AG10803 (cell line): ENCODE measurements at places on chromosomes 1 and 21.
A peak's percentile ranks its signal among the peaks of the same experiment; 100 is the strongest.

- peak; percentile 19 for DNase-seq
Measured at GRCh38 chr1:99456536-99456935, 189.4 kb upstream of the PALMD start.

DNA sequence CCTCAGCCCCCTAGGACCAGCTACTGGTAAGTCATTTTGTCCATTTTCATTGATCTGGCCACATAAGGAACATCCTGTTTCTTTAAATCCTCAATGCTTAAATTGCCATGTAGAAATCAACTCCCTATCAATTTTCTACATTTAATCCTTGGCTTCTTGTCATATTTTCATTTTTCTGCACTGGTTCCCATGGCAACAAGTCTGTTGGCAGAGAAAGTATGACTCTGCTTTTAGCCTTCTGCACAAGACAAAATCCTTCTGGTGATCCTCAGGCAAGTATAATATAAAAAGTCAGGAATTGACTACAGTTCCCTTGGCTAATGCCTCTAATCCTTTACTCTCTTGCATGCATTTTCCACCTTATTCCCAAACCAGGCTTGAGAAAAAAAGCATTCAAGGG is 65.0 kb downstream of the LRRC40 start:
- peak; percentile 87 for DNase-seq

- DNase-seq, result no peak
Measured at GRCh38 chr1:169161496-169162194, 55.2 kb downstream of the ATP1B1 start.

- DNase-seq, result no peak
Measured at GRCh38 chr1:99814373-99814900, 35.7 kb upstream of the AGL start.

- DNase-seq, result no peak
Measured at GRCh38 chr1:6097117-6097595, 51.5 kb downstream of the KCNAB2 start.

DNA sequence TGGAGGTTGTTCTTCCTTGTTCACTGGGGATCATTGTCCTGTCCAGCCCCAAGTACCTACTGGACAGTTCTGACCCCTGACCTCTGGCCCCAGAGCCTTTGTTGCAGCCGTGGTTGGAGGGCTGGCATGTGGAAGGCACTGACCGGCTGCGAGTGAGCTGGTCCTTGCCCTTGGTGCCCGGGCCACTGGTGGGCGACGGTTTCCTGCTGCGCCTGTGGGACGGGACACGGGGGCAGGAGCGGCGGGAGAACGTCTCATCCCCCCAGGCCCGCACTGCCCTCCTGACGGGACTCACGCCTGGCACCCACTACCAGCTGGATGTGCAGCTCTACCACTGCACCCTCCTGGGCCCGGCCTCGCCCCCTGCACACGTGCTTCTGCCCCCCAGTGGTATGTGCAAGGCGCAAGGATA is 11.4 kb downstream of the TIE1 start:
- DNase-seq, result no peak

DNA sequence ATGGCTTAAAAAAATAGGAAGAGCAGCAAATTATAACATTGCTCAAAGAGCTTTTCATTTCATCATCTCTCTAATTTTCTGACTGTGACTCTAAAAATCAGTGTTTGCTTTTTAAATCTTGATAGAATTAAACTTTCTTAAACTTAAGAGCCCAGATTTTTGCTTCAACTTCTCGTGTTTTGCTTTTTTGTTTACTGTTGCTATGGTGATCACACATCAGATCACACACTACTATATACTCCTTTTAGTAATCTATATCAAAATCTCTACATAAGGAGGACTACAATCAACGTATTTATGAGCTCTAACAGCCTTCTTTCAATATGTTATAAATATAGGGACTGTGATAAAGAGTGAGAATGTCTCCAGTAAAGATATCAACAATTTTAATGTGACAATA is 537.3 kb downstream of the KCNT2 start:
- no peak for DNase-seq

- DNase-seq, result no peak
Measured at GRCh38 chr1:2814511-2815075, 13.1 kb upstream of the TTC34 start.

- DNase-seq, result no peak
Measured at GRCh38 chr1:13643017-13643416, 57.0 kb upstream of the PRDM2 start.

DNA sequence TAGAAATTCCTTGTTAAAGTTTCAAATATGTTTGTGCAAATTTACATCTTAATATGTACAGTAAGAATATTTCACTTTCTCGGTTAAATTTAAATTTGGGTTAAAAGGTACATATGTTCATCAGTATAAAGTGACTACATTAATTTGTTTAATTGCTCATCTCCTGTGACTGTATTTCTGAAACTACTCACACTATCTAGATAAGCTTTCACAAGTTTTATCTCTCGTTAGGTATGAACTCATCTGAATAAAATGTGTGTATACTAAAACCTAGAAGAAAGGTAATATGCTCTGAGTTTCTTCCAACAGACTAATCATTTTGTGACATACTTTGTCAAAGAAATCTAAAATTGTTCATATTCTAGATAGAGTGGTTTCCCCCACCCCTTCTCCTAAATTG is 150.7 kb downstream of the PATJ start:
- DNase-seq, result no peak

DNA sequence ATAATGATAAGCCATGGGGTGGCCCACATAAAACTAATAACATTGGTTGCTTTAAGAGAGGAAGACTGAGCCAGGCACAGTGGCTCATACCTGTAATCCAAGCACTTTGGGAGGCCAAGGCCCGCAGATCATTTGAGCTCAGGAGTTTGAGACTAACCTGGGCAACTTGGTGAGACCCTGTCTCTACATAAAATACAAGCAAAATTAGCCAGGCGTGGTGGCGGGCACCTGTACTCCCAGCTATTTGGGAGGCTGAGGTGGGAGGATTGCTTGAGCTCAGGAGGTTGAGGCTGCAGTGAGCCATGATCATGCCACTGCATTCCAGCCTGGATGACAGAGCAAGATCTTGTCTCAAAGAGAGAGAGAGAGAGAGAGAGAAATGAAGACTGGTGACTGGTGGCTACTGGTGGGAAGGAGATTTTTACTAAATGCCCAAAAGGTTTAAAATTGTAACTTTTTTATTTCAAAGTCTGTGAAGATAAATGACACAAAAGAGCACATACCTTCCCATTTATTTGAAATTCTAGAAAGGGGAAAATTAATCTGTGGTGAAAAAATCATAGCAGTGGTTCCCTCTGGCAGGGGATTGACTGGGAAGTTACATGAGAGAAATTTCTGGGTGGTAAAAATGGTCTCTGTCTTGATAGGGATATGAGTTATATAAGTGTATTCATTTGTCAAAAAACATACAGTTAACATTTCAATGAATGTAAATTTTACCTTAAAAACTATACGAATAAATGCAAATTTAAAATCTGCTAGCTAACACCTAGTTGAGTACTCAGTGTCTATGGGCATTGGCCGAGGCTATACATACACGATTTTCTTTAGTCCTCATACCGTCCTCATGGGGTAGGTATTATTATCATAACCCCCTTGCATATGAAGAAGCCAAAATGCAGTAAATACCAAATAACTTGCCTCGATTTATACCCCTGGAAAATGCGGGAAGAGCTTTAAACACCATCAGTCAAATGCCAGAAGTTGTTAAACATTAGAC is 2.2 kb upstream of the NBPF1 start:
- DNase-seq, result no peak

- DNase-seq, result no peak
Measured at GRCh38 chr1:169574336-169574735, 11.9 kb downstream of the F5 start.

DNA sequence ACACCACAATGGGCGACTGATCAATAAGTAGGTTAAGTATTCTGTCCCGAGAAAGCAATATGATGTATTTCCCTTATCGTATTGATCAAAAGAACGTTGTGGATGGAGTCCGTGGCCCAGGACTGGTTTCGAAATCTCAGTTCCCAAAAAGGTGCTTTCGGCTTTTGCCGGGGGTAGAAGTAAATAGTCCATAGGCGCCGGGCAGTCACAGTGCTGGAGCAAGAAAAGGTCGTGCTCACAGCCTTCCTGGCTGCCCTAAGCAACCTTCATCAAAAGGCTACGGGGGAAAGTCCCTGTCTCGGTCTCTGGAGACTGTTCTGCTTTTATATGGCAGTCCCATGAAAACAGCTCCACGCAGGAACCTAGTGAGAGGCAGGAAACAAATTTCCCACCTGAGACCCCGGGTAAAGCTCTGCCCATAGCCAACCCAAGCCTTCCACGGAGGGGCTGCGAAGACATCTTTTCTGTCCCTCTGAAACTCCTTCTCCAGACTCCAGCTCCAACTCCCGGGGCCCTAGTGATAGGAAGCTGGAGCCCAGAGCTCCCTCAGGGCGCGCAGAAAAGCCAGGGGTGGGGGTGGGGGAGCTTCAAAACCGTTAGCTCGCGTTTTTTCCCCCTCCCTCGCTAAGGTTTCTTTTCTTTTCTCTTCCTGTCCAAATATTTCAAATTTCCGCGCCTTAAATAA is 7.0 kb downstream of the CDKN2C start:
- DNase-seq, result peak; percentile 58

DNA sequence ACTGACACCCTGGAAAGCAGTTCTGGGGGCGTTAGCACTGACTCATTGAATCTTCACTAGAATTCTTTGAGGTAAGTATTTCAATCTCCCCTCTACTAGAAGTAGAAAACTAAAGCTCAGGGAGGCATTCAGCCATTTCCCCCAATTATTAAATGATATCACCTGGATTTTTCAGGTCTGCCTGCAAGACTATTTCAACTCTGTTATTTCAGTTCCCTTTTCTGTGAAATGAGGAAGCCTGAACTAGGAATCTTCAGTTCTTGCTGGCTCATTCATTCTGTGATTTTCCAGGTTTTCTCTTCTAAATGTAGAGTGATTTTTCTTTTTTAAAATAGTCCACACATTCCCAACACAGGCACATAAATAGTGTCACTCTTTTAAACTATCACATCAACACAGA is 337.0 kb upstream of the NR5A2 start:
- DNase-seq, result no peak

DNA sequence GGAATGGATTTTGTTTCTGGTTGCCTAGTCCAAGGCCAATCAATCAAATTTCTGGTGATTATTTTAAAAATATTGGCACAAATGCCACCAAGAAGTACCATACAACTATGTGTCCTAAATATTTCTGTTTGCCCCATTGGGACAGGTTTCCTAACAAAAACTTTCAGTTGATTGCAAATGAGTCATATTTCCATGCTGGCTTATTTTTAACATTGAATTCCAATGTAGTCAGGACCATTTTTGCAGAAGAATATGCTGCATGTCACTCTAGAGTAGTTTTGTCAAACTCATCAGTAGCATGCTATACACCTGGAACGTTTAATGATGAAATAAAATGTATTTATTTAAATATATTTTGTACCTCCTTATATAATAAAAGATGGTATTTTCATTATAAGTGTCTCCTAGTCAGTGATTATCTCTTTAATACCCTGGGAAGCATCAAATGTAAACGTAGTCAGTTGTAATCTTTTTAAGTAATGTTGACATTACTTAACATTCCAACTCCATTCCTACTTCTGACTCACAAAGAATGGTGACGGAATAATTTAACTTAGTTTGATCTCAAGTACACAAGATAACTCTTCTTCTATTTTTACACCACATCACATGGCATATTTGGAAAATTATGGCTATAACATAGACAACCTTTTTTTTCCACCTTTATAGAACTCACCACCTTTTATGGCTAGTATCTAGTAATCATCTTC is 39.0 kb upstream of the USH2A start:
- peak; percentile 5 for DNase-seq

DNA sequence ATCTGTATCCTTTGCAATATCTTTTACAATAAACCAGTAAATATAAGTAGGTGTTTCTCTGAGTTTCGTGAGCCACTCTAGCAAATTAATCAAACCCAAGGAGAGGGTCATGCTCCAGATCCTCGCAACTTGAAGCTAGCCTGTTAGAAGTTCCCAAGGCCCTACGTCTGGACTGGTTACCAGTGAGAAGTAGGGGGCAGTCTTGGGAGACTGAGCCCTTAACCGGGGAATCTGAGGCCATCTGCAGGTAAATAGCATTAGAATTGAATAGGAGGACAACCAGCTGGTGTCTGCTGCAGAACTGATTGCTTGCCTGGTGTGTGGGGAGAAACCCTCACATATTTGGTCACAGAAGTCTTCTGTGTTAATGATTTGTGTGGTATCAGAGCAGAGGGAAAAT is 190.5 kb downstream of the RYR2 start:
- no peak for DNase-seq

- no peak for DNase-seq
Measured at GRCh38 chr1:34907487-34908090, 21.9 kb downstream of the DLGAP3 start.

GRCh38 chr1:240349695-240350094 is 258.0 kb downstream of the FMN2 start:
- no peak for DNase-seq

GRCh38 chr21:31752352-31752751 is 20.4 kb upstream of the SCAF4 start:
- DNase-seq, result peak; percentile 35

DNA sequence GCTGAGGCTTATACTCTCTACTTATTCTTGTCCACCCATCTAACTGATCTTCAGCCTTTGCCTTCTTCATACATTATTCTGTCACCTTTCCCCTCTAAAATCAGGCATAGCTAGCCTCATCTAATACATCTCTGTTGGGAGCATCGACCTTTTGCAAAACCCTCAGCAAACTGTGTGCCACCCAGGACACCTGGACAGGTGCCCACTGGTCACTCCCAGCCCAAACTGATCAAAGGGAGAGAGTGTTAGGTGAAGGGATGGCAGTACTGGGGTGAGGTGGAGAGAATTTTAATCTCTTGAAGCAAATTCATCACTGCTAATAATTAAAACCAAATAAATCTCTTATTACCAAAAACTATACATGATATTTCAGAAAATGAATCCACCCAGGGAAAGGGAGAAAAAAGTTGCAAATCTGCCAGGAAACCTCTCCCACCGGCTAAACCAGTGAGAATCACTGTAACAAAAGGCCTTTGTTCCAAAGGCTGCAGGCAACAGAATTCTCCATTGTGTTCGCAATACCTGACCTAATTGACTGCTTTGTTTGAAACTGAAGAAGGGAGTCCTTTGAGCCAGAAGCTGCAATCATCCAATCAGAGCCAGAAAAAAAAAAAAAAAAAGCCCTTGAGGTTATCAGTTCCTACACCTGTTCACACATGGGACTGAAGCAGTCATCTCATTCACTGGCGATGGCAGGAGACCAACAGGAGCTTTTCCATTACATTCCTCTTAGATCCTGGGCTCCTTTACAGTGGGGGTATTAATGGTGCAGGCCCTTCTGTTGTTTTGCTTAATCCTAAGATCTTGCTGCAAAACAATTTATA is 172.6 kb downstream of the APP start:
- no peak for DNase-seq

DNA sequence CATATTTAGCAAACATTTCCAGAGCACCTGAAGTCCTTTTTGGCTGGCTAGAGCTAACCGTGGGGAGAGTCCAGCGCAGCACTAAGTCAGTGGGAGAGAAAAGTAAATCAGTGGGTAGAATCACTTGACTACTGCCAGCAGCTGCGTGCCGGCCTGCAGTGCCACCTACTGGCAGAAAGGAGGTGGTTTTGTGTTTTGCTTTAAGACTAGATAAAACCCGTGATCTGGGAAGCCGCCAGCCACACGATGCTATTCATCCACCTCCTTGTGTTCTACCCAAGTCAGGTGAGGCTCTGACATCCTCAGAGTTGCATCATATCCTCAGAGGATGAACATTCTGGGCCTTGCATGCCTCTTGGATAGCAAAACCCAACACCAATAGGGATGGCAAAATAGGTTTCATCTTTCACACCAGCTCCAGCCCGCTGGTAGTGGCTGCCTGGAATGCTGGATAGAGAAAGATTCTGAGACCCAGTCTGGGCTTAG is 14.1 kb upstream of the HEYL start:
- DNase-seq, result peak; percentile 78
